ENCODE measurements at places on chromosomes 5 and 9.

DNA sequence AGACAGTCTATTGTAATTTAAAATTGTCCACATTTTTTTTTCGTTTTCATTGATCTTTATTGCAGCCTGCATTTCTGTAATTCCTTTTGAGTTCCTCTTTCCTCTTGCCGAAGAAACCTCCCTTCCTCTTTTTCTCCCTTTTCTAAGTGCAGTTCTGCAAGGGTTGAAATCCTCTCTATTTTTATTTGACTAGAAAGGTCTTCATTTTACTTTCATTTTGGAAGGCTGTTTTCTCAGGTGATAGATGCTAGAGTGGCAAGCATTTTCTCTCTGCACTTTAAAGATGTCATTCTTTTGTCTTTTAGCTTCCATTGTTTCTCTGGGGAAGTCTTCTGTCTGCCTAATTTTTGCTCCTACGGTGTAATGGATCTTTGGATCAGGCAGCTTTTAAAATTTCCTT lies 248.5 kb downstream of the SMARCA2 start:
- no peak for DNase-seq

- no peak for DNase-seq
These were observed 80.0 kb upstream of the SAP30L start for GRCh38 chr5:154365823-154366222.

- no peak for DNase-seq
These were observed 975 bp upstream of the NXNL2 start for GRCh38 chr9:88533951-88534455.

GRCh38 chr5:72822944-72823343 lies 6.5 kb downstream of the TNPO1 start:
- DNase-seq = no peak

- peak; percentile 45 for DNase-seq
These were observed 208.4 kb downstream of the MEF2C start for GRCh38 chr5:88674356-88675167.

GRCh38 chr9:92808726-92809451 lies 44.3 kb upstream of the BICD2 start:
- peak; percentile 29 for DNase-seq

GRCh38 chr5:28328681-28329080 lies 1290.3 kb upstream of the CDH9 start:
- no peak for DNase-seq

All from NCI-H2171 (cell line).